ENCODE measurements at places on chromosomes 4 and X. TPM values are rescaled to one million over a fixed set of nuclear protein-coding genes. Genes with fewer than 3 reads are reported as not detected.
A peak's percentile ranks its signal among the peaks of the same experiment; 100 is the strongest.

WDR17 gene
- total RNA-seq: 1.4 TPM

ADGRL3 gene
- not detected for total RNA-seq

FRMPD3 gene
- not detected for total RNA-seq

CXCL8 gene
- total RNA-seq: 19.6 TPM

DOCK11 gene
- 29.9 TPM for total RNA-seq

FAM184B gene
- not detected for total RNA-seq

DNA sequence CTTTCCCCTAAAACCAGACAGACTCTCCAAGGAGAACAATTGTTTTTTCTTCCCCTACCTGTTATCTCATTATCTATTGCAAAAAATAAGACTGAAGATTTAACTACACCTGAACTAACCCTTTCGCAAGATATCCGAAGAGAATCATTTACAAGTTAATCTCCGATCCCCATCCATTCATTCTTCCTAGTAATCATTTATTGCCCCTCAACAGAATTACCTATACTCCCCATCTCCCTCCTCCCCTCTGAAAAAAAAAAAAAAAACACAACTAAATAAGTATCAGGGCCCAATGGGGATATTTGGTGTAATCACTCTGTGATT lies 28.9 kb upstream of the AP1S2 start:
- peak overlapping the region; percentile 38 for H3K27ac ChIP-seq
- peaks cover 3% of the 10 kb centered on the region for H3K36me3 ChIP-seq
- peaks cover 13% of the 10 kb centered on the region for H3K4me1 ChIP-seq
- H3K27me3 ChIP-seq: no peaks in the 10 kb centered on the region

- H3K36me3 ChIP-seq: no peaks in the 10 kb centered on the region
- H3K4me3 ChIP-seq: no peak overlapping the region
- H3K27me3 ChIP-seq: peaks cover 11% of the 10 kb centered on the region
Observed at GRCh38 chrX:151365579-151365978, 31.4 kb upstream of the VMA21 start.

- DNase-seq: no peak
- peaks cover 7% of the 10 kb centered on the region for H3K27me3 ChIP-seq
- no peaks in the 10 kb centered on the region for H3K4me1 ChIP-seq
- no peak overlapping the region for H3K27ac ChIP-seq
- H3K4me3 ChIP-seq: no peak overlapping the region
Observed at GRCh38 chr4:119081943-119082342, 53.7 kb upstream of the MYOZ2 start.

GRCh38 chr4:152307669-152308068 lies 228.2 kb downstream of the FBXW7 start:
- H3K36me3 ChIP-seq: no peaks in the 10 kb centered on the region
- no peaks in the 10 kb centered on the region for H3K4me1 ChIP-seq
- H3K4me3 ChIP-seq: no peak overlapping the region
- H3K27ac ChIP-seq: no peak overlapping the region

- H3K4me3 ChIP-seq: no peak overlapping the region
- H3K36me3 ChIP-seq: no peaks in the 10 kb centered on the region
- no peaks in the 10 kb centered on the region for H3K27me3 ChIP-seq
Observed at GRCh38 chrX:55342533-55343501, 78.1 kb upstream of the PAGE3 start.

DNA sequence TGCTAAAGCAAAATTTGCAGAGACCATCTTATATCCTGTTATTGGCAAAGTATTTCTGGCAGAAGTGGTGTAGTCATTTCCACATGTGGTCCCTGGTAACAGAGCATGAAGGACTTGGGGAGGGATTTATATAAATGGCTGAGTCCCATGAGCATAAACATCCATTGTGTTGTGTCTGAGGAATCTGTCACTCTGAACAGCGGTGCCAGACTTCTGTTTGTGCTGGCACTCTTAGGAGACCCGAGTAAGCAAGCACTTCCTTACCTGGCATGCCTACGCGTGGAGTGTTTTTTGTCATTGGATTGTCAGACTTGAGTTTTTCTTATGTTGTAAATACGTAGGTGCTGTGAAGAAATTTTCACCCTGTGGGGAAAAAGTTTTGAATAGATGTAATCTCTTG lies 285.9 kb downstream of the ARHGAP10 start:
- H3K4me1 ChIP-seq: peaks cover 2% of the 10 kb centered on the region
- H3K4me3 ChIP-seq: no peak overlapping the region
- DNase-seq: no peak
- no peak overlapping the region for H3K27ac ChIP-seq
- H3K27me3 ChIP-seq: no peaks in the 10 kb centered on the region
- H3K36me3 ChIP-seq: no peaks in the 10 kb centered on the region

- no peaks in the 10 kb centered on the region for H3K27me3 ChIP-seq
- no peaks in the 10 kb centered on the region for H3K36me3 ChIP-seq
- H3K4me3 ChIP-seq: no peak overlapping the region
- no peak overlapping the region for H3K27ac ChIP-seq
Observed at GRCh38 chrX:31497086-31497485, 425.2 kb upstream of the FTHL17 start.

- H3K27me3 ChIP-seq: no peaks in the 10 kb centered on the region
- H3K4me3 ChIP-seq: no peak overlapping the region
- no peaks in the 10 kb centered on the region for H3K36me3 ChIP-seq
- H3K4me1 ChIP-seq: no peaks in the 10 kb centered on the region
- no peak overlapping the region for H3K27ac ChIP-seq
Observed at GRCh38 chrX:31323658-31324057, 251.8 kb upstream of the FTHL17 start.

DNA sequence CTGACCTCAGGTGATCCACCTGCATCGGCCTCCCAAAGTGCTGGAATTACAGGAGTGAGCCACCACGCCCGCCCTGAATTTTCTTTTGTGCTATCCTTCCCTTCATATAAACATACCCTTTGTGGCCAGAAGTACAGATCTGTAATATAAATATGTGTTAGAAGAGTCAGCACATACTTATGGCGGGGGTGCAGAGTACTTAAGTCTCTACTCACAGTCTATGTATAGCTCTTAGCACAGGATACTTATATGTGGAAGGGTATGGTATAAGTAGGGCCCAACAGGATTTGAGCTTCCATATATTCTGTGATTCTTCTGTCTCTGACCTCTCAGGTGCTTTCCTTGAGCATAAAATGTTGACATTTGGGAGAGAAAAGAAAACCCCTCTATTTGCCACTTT lies 18.2 kb downstream of the CXorf58 start:
- peaks cover 3% of the 10 kb centered on the region for H3K36me3 ChIP-seq
- DNase-seq: no peak
- H3K4me3 ChIP-seq: no peak overlapping the region
- H3K27me3 ChIP-seq: no peaks in the 10 kb centered on the region

GRCh38 chrX:25601323-25601722 lies 536.8 kb upstream of the MAGEB18 start:
- H3K4me3 ChIP-seq: no peak overlapping the region
- H3K4me1 ChIP-seq: no peaks in the 10 kb centered on the region
- no peaks in the 10 kb centered on the region for H3K27me3 ChIP-seq
- no peak for DNase-seq
- H3K36me3 ChIP-seq: no peaks in the 10 kb centered on the region
- no peak overlapping the region for H3K27ac ChIP-seq
